ENCODE measurements at places on chromosomes 5 and 9. TPM values are rescaled to one million over a fixed set of nuclear protein-coding genes. Genes with fewer than 3 reads are reported as not detected.

PCDHGB1 gene
- total RNA-seq = 2.3 TPM

IFNA6 gene
- not detected for total RNA-seq

BARHL1 gene
- total RNA-seq = not detected

UGT3A2 gene
- total RNA-seq = 0.53 TPM

PANK3 gene
- 93.9 TPM for total RNA-seq

SOX30 gene
- total RNA-seq = not detected

SLC6A3 gene
- not detected for total RNA-seq

All from progenitor cell of endocrine pancreas (in vitro differentiated cells).